ENCODE measurements at places on chromosomes 3 and 15.

DNA sequence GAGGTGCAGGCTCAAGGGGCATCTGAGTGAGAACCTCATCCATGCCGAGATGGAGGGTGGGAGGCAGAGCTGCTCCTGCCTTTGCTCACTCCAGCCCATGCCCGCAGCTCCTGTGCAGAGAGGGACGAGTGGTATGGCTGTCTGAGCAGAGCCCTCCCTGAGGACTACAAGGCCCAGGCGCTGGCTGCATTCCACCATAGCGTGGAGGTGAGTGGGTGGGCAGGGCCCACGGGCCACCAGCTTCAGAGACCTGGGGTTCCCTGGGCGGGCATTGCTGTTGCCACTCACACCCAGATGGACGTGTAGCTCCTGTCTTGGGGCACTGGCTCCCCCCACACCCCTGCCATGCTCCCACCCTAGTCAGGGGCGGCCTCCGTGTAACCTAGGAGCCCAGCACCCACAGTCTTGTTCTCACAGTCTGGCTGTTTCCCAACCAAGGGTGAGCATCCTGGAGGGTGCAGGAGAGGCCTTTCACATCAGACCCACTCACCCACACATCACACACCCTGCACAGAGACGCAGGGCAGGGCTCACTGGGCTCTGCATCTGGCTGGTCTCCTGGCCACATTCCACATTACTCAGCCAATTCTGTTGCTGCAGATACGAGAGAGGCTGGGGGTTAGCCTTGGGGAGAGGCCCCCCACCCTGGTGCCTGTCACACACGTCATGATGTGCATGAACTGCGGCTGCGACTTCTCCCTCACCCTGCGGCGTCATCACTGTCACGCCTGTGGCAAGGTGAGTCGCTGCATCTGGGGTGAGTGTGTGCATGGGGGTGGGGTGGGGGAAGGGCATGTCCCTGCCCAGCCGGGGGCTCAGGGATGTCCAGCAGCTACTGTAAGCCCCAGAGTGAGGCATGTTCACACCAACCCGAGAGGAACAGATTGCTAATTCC, 25.3 kb upstream of the NR2C2 start:
- DNase-seq = no peak

GRCh38 chr3:127774647-127775046, 47.7 kb downstream of the MGLL start:
- no peak for DNase-seq

- no peak for DNase-seq
Measured at GRCh38 chr3:37668818-37669610, 192.7 kb upstream of the CTDSPL start.

GRCh38 chr15:60871731-60872130, 357.4 kb downstream of the RORA start:
- DNase-seq = no peak

DNA sequence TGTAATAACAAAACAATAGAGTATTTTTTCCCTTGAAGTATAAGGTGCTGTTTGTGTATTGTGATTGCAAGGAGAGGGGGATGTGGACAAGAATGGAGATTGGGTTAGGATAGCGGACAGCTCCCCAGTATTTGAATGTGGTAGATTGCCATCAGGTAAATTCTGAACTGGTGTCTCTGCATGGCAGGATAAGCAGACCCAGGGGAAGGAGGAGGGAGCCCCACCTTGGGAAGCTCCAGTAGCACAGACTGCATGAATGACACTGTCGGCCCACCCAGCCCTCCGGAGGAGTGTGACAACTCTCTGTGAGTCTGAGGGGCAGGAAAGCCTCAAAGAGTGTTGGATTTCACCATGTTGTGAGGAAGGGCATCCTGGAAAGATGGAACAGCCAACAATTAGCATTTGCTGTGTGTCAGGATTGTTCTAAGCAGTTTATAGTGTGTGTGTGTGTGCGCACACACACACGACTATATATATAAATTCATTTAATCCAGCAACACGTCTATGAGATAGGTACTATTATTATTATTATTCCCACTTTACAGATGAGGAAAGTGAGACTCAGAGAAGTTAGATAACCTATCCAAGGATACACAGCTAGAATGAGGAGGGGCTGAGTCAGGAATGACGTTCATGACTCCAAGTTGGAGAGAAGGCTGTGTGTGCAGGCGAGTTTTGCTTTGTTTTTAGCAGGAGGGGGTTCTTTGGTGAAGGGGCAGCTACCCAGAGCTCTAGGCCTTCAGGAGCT, 63.4 kb upstream of the LCTL start:
- no peak for DNase-seq

DNA sequence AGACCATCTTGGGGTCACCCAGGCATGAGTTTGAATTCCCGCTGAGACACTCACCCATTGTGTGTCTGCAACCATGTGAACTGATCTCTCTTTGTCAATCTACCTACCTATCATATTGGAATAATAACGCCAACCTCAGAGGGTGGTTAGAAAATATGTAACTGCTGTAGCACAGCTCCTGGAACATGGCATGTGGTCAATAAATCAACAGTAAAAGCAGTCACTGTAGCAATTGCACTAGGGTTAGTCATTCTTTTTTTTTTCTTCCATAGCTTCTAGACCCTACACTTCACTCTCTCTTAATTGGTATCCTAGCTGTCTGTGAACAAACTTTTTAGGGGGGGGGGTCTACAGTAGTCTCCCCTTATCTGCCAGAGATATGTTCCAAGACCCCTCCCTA, 64.2 kb upstream of the SLCO2A1 start:
- DNase-seq = no peak

Data from inflammatory macrophage treated with lipopolysaccharide for 4 hours (primary cell).